Neural crest cell (in vitro differentiated cells): ENCODE measurements at places on chromosomes 12 and 14. TPM values are rescaled to one million over a fixed set of nuclear protein-coding genes. Genes with fewer than 3 reads are reported as not detected.

HAL gene
- 0.25 and 0.65 TPM in 2 replicates for total RNA-seq

AVPR1A gene
- not detected in 2 replicates for total RNA-seq

GRCh38 chr12:9749640-9750039 is 11.1 kb downstream of the CD69 start:
- no peak for DNase-seq

DNA sequence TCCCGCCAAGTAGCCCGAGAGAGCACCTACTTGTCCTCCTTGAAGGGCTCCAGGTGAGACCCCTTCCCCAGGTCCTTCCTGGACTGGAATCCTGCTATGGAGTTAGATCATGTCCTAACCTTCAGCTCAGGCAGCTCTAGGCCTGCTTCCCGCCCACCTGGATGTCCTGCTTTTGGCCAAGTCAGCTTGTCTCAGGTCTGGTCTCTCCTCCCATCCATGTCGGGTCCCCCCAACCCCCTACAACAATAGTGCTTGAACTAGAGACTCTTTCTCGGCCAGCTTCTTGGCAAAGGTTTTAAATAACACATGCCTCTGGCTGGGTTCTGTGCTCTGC is 3.6 kb downstream of the NAB2 start:
- no peak for DNase-seq

ETFRF1 gene
- total RNA-seq: 13.4 and 14.1 TPM in 2 replicates

DNA sequence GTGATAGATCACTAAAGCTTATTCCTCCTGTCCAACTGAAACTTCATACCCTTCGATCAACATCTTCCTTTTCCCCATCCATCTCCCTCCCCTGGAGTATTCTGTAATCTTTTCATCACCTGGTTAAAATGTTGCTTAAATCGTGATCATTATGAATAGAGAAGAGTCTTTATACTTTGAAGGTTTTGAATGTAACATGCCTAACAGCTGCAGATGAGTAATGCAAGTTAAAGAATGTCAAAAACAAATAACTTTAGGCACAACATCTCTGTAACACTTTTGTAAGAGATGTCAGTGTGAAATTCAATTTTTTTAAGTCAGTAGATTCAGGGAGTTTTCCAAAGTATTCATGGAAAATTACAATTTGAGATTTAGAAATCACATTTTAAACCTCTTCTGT is 25.0 kb downstream of the RXYLT1 start:
- DNase-seq: no peak

- DNase-seq: no peak
These were observed 2.9 kb downstream of the FGFR1OP2 start for GRCh38 chr12:26941215-26941594.

DNA sequence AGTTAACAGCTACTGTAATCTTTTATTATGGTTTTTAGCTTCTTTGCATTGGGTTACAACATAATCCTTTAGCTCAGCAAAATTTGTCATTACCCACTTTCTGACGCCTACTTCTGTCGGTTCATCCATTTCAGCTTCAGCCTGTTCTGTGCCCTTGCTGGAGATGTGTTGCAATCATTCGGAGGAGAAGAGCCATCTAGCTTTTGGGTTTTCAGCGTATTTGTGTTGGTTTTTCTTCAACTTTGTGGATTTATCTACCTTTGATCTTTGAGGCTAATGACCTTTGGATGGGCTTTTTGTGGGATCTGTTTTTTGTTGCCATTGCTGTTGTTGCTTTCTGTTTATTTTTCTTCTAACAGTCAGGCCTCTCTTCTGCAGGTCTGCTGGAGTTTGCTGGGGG is 69.2 kb upstream of the ATXN7L3B start:
- no peak for DNase-seq

ANAPC7 gene
- total RNA-seq: 98.9 and 113 TPM in 2 replicates

TBC1D30 gene
- 2.0 and 2.6 TPM in 2 replicates for total RNA-seq

PLXNC1 gene
- 4.3 and 5.8 TPM in 2 replicates for total RNA-seq

LALBA gene
- not detected in 2 replicates for total RNA-seq

TM9SF1 gene
- total RNA-seq: 45.6 and 47.4 TPM in 2 replicates

LRRC10 gene
- not detected in 2 replicates for total RNA-seq

DNA sequence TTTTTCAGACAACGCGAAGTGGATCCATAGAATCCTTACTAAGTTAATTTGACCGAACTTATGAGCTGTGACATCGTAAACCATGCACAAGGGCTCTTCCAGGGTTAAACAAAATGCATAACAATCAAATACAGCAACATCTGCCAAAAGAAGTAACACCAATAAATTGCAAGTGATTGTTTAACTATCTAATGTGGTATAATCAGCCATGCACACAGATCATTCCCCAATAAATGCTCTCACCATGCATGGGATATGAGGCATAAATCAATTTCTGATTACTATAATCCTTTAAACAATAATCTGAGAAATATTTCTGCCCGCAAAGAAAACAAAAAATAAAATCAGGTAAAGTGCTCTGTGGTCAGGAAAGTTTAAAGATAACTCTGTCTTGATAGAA is 7.7 kb upstream of the PLEKHG7 start:
- no peak for DNase-seq

DNA sequence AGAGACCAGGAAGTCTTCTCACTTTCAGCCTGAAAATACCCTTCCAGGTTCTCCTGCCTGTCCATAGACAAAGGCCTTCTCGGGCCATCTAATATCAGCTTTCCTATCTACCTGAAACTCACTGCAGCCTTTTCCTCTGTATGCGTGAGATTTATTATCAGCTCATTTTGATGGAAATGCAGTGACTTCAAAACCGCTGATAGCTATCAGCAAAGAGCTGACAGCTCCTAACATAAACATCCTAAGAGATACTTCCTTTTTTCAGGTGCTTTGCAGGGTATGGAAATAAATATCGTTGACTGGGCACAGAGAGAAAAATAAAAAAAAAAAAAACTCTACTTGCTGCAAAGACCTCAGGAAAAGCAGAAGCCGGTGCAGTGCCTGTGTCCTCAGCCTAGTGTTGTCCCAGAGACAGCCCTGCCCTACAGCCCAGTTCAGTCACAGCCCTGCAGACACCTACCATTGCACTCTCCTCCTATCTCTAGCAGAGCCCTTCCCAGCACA is 215.0 kb upstream of the EGLN3 start:
- no peak for DNase-seq
